ENCODE measurements at places on chromosomes 16 and 17.

DNA sequence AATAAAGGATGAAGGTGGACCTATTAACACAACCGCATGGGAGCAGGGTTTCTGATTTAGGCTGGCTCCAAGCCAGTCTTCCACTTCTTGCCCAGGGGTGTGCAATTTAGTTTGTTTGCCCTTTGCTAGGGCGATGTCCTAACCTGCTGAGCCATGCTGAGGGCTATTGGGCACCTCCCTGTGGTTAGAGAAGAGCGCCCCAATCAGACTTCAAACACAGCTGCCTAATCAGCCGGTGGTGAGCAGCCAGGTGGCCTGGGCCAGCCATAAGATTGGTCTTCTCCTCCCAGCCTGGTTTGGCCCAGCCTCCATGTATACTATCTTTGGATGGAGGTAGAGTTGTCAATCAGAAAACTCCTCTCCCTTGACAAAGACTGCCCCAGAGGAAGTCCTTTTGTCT lies 15.7 kb downstream of the TMEM94 start:
- no peak for DNase-seq

GRCh38 chr17:9204637-9205329 lies 183.5 kb downstream of the NTN1 start:
- DNase-seq = no peak

- no peak for DNase-seq
Measured at GRCh38 chr16:89581045-89581695, 5.6 kb downstream of the CPNE7 start.

DNA sequence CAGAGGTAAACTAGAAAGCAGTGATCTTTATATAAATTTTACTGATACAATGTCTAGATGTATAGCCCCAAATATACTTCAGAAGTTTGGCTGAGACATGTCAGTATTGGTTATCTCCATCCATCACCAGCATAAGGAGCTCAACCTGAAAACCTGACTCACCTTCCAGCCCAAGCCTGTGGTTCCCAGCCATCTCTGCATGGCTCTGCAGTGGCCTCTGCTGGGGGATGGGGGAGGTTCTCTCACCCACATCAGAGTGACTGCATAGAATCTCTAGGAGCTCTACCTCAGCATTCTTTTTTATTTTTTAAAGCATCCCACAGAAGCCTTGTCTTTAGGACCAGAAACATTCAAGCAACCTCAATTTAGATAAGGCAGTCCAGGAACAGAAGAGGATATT lies 27.3 kb downstream of the USP7 start:
- peak; percentile 61 for DNase-seq

DNA sequence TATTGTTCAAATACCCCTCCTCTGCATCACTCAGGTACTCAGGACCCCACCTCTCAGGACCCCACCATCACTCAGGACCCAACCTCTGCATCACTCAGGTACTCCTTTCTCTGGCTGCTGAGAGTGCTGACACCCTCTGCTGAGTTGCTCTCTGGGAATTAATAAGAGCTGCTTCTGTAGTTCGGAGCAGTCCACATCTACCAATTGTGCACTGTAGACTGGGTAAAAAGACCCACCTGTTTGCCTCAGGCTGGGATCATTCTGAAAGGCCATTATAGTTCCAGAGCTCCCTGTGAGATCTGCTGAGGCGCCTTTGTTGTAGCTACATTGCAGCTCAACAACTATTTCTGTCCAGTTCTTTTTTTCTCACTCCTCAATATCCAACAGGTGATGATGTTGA lies 276.3 kb upstream of the MYOCD start:
- no peak for DNase-seq

GRCh38 chr17:57138956-57139576 lies 54.0 kb downstream of the AKAP1 start:
- DNase-seq = no peak

- peak; percentile 2 for DNase-seq
Measured at GRCh38 chr17:79006794-79007503, 2.6 kb downstream of the CANT1 start.

DNA sequence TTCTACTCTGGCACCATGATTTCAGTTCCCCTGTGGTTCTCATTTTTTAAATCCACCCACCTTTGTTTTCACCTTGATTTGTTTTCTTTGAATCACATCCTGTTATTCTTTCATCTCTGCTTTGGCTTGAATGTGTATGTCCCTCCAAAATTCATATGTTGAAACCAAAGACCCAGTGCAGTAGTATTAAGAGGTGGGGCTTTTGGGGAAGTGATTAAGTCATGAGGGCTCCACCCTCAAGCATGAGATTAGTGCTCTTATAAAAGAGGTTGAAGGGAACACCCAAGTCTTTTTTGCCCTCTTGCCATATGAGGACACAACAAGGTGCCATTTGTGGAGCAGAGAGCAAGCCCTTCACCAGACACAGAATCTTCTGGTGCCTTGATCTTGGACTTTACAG lies 382.3 kb downstream of the SLC39A11 start:
- DNase-seq = no peak

- no peak for DNase-seq
Measured at GRCh38 chr16:85238233-85238647, 126.0 kb upstream of the CIBAR2 start.

- DNase-seq = peak; percentile 71
Measured at GRCh38 chr17:7436556-7437368, 1.5 kb downstream of the TMEM102 start.
